ENCODE measurements at places on chromosomes 7 and 10.

GRCh38 chr10:47359101-47359500 lies 10.9 kb downstream of the RBP3 start:
- DNase-seq = peak; percentile 33

DNA sequence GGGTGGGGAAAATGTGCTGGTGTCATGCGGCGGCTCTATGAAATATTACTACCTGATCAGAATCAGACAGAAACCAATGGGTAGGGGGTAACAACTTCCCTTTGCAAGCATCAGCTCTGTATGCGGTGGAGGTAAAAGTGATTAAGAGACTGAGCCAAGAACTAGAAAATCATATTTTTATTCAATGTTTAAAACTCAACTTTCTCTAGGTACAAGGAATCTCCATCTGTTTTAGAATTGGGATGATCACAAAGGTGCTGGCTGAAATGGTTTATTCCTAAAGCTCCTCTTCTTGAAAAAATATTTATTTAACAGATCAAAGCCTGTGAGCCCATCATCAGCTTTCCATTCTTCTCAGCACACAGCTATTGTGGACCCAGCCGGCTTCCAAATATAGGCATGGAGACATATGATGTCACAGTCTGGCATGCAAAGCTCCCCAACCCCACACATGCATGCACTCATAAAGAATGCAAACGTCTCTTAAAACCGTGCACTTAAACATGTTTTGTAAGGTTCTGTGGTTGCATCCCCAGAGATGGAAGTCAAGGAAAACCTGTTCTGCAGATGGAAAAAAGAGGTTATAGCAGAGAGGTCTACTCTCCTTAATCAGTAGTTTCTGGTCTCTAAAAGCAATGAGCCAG lies 126.0 kb downstream of the SKIDA1 start:
- peak; percentile 73 for DNase-seq

GRCh38 chr7:140349144-140349771 lies 49.1 kb downstream of the SLC37A3 start:
- no peak for DNase-seq

DNA sequence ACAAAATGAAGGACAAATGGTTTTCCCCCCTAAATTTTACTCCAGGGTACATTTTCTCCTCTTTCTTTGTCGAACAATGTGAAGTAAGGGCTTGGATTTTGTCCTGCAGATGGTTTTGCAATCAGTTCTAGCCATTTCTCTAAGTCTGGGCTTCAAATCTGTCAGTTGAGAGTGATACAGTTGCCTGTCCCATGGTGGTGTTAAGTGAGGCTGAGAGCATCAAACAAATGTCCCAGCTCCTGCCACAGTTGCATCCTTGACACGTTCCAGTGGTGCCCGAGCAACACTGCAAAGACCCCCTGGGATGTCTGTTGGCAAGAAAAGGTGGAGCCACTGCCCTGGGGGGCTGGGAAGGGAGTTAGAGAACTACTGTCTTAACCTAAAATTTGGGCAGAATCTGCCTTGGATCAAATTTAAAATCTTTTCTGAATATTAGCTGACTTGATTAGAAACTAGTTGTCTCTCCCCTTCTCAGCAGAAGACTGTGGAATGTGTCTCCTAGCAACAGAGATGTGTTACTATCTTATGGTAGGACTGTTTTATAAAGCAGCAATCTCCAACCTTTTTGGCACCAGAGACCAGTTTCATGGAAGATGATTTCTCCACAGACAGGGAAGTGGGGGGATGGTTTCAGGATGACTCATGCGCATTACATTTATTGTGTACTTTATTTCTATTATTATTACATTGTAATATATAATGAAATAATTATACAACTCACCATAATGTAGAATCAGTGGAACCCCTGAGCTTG lies 102.0 kb upstream of the STEAP1B start:
- no peak for DNase-seq

DNA sequence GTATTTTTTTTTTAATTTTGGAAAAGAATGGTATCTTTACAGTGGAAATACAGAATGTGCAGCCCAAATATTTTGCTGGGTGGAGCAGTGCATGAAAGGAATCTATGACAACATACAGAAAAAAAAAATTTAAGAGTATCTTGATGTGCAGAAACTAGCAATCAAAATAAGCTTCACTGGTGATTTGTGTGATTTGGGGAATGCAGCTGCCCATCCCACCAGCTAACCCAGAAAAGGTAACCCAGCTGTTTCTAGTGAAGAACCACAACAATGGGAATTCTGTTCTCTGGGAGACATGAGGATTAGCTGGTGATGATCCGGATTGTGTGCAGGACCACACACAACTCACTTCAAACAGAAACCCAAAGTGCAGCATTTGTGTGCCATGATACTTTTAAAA lies 375.5 kb downstream of the SEMA3D start:
- DNase-seq = no peak

DNA sequence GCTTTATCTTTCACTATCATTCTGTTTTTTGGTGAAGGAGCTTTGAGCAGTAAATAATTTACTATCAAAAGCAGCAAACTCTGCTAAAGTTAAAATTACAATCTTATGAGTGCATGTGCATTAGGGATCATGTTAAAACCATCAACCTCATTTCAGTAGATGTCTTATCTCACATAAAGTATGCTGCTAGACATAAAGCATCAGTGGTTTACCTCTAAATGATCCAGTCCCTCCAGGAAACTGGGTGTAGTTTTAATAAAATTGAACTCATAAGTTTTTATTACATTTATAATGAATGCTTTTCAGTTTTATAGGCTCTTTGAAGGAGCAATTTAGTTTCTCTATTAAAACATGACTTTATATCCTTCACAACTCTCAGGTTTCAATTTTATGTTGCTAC lies 108.7 kb downstream of the LRRN3 start:
- no peak for DNase-seq

DNA sequence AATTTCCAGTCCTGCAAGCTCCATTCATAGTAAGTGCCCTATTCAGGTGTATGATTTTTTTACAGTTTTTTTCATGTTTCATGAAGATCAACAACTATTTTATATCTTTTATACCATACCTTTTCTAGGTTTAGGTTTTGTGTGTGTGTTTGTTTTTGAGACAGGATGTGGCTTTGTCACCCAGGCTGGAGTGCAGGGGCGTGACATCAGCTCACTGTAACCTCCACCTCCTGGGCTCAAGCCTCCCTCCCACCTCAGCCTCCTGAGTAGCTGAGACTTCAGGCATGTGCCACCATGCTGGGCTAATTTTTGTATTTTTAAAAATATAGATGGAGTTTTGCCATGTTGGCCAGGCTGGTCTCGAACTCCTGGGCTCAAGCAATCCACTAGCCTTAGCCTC lies 35.0 kb downstream of the ARMH3 start:
- DNase-seq = no peak

GRCh38 chr10:24463611-24464426 lies 254.9 kb downstream of the KIAA1217 start:
- DNase-seq = no peak

GRCh38 chr10:97331153-97331703 lies 3.3 kb downstream of the FRAT2 start:
- no peak for DNase-seq

GRCh38 chr10:3625959-3626751 lies 158.9 kb downstream of the KLF6 start:
- no peak for DNase-seq

GRCh38 chr10:480928-481552 lies 208.4 kb downstream of the DIP2C start:
- no peak for DNase-seq

DNA sequence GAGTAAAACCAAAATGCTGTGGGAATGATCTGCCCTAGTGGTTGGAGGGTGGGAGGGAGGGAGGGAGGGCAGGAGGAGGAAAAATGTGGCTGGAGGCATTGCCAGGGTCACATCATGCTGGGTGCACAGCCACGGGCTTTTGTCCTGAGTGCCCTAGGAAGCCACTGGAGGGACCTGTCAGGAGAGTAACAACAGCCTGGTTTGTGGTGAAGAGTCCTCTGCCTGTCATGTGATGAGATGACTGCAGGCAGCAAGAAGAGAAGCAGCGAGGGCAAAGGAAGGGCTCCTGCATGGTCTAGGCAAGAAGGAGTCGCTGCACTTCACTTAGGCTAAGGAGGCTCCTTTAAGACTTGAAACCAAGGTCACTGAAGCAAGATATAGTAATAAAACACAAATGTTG lies 65.6 kb downstream of the PKD1L1 start:
- DNase-seq = no peak

DNA sequence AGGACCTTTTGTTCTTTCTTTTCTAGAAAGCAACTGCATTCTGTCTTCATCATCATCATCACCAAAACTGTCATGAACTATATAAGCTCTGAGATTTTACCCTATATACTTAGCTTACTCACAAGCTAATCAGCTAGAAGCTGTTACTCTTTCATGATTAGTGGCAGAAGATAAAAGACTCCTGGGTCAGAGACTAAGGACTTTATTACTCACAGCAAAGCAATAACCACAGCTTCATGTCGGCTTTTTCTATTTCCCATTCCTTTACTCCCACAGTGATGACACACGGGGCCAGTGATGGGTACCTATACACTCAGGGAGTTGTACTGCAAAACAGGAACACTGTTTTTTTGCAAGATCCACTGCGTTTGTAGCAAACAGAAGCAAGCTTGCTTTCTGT lies 8.4 kb upstream of the C10orf88 start:
- DNase-seq = no peak

DNA sequence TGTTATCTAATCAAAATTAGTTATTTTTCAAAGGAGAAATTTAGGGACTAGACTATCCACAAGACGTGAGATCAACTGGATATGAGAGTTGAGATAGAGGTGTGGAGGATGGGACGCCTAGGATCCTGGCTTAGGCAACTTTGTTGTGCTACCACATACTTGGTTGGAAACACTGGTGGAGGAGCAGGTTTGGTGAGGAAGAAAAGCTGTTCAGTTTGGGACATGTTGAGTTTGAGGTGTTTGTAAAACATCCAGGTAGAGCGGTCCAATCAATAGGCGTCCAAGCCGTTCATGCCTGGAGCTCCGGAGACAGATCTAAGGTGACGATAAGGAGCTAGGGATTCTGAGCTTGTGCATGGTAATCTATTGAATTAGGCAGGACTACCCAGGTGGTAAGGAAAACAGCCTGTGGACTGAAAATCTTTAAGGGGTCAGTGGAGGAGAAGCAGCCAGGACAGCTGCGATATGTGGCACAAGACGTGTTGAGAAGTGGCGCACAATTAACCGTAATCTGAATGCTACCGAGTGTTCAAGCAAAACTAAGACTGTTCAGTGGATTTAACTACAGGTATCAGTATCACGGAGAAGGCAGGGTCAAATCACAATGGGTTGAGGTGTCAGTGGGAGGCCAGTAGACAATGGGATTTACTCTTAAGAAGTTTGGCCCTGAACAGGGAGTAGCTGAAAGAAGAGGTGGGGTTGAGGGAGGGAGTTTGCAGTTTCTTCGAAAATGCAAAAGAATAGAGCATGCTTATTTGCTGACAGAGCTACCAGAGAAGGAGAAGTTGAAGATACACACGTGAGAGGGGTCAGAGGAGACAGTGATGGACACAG lies 16.1 kb upstream of the TRPV6 start:
- DNase-seq = no peak

GRCh38 chr10:93178226-93178625 lies 104.5 kb downstream of the CYP26A1 start:
- DNase-seq = no peak

DNA sequence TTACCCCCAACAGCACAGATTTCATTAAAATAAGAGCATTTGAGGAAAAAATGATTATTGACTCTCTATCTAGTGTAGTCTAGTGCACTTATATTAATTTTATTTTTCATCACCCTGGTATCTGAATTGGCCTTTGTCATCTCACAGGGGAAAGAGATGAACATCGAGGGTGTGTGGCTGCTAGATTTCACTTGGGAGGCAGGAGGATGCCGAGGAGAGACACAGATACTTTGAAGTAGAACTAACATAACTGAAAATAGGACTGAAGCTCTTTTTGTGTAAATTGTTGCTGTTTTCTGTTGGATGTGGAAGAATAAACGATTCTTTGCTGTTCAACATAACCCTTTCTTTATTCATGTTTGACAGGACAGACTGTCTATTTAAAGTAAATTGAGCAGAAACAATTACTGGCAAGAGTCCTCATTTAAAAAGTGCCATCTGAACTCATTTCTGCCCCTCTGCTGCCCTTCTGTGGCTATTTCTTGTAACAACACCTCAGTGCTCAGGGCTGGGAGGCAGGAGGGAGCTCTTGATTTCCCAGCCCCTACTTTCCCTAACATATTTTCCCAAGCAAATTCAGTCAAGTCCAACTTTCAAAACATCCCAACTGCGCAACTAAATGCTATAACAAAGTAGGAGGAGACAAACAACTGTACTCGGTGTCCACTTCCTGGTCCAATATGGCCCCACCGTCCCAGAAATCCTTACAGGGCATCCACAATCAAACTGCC lies 15.6 kb downstream of the LYZL1 start:
- peak; percentile 77 for DNase-seq

DNA sequence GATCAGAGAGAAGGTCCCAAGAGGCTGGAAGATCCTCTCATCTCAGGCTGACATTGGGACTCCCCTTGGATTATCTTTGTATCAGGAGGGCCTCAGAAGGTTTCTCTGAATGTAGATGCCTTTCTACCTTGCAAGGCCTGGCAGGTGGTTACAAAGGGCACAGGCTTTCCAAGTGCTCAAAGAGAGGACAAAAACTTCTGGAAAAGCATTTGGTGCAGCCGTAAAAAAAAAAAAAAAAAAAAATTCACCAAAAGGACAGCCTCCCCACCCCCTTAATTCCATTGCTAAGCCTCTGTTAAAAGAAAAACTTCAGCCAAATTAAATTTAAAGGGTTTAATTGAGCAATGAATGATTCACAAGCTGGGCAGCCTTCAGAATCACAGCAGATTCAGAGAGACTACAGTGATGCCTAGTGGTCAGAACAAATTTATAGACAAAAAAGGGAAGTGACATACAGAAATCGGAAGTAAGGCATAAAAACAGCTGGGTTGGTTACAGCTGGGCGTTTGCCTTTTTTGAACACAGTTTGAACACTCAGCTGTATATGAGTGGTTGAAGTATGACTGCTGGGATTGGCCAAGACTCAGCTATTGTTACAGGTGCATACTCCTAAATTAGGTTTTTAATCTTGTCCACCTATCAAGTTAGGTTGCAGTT lies 42.5 kb upstream of the LRGUK start:
- no peak for DNase-seq

DNA sequence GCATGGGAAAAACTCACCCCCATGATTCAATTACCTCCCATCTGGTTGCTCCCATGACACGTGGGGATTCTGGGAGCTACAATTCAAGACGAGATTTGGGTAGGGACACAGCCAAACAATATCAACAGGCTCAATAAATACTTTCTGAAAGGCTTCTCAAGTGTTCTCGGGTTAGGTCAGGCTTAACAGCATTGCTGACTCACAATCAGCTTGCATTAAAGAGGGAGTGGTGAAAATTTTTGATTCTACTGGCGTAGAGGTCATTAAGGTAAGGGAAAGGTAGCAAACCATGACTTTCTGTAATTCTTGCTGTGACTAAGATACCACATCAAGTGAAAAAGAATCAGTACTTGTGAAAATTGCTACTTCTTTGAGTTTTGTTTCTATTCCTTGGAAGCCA lies 126.4 kb downstream of the JCAD start:
- no peak for DNase-seq

DNA sequence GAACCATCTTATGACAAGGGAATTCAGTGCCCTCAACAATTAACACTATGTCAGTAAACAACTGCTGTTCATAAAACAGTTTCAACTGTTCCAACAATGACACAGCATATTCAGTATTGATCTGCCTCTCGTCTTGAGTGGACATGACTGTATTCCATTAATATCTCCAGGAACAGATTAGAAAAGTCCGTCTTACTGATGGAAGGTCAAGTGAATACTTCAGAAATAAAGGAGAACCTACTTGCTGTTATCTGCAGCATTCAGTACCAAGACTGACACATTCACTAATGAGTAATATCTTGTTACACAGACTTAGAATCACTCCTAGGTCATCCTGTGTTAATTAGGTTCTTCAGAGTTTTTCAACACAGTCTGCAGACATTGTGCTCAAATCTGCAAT lies 12.1 kb downstream of the KBTBD2 start:
- DNase-seq = no peak
